Dermis microvascular lymphatic vessel endothelial cell (primary cell): ENCODE measurements at places on chromosomes 12 and 14. TPM values are rescaled to one million over a fixed set of nuclear protein-coding genes. Genes with fewer than 3 reads are reported as not detected.

CCDC88C gene
- total RNA-seq, result 12.8 and 14.2 TPM in 2 replicates

PNMA1 gene
- 13.5 and 15.9 TPM in 2 replicates for total RNA-seq

POTEG gene
- total RNA-seq, result not detected in 2 replicates

ATL1 gene
- total RNA-seq, result 0.76 and 0.90 TPM in 2 replicates

CIROP gene
- total RNA-seq, result not detected in 2 replicates

AICDA gene
- not detected in 2 replicates for total RNA-seq
